Stimulated activated CD8-positive, alpha-beta memory T cell treated with anti-CD3 and anti-CD28 coated beads, Interleukin-12 subunit alpha, Interleukin-12 subunit beta, amount 100 ng/mL, for 1 hour (primary cell): ENCODE measurements at places on chromosomes 3 and 15.

- no peak for DNase-seq
Observed at GRCh38 chr3:50264383-50264963, 4.5 kb upstream of the SEMA3B start.

GRCh38 chr15:79953951-79954444 lies 17.0 kb downstream of the BCL2A1 start:
- DNase-seq, result no peak

DNA sequence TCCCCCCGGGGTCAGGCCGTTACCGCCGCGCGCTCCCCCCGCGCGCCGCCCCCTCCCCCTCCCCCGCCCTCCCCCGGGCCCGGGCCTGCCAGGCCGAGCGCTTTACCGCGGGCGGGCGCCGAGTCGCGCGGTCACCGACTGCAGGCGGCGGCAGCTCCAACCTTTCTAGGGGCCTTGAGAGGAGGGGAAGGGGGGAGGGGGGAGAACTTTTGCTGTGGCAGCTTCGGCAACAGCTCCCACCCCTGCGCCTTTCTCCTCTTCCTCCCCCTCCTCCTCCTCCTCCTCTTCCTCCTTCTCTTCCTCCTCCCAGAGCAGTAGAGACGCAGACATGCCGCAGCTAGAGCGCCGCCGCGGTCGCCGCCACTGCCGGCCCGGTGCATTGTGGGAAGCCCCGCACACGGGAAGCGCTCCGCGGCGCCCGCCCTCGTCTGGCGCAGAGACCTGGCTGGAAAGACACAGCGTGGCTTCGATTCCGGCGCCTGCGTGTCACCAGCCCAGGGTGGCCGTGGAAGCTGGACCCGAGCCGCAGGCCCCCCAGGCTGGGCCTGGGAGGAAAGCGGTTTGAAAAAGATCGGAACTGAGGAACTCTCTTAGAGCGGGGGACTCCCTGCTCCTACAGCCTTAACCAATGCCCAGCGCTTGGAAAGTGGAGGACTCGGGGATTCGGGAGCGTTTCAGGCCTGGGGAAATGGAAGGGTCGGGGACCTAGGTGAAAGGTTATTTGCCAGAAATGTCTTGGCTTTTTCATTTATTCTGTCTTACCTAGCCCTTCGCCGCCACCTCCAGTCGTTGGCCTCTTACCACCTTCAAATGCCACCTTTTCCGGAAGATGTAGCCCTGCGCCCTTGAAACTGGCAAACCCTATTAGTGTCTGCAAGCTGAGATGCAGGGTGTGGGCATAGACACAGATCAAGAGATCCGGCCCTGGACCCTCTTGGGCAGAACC lies at the start of gene ZNF148:
Gene ZNF148 (minus strand): TSS at position 330 of the 946 bp plus-strand sequence. CDS start 61,685 bp downstream, outside the sequence.
- DNase-seq, result peak; percentile 80

- DNase-seq, result no peak
Observed at GRCh38 chr15:40957581-40958051, 4.3 kb downstream of the CHAC1 start.

- DNase-seq, result peak; percentile 17
Observed at GRCh38 chr15:62254137-62254934, 89.3 kb upstream of the C2CD4B start.
